ENCODE measurements at places on chromosomes 5 and 9. TPM values are rescaled to one million over a fixed set of nuclear protein-coding genes. Genes with fewer than 3 reads are reported as not detected.

DNA sequence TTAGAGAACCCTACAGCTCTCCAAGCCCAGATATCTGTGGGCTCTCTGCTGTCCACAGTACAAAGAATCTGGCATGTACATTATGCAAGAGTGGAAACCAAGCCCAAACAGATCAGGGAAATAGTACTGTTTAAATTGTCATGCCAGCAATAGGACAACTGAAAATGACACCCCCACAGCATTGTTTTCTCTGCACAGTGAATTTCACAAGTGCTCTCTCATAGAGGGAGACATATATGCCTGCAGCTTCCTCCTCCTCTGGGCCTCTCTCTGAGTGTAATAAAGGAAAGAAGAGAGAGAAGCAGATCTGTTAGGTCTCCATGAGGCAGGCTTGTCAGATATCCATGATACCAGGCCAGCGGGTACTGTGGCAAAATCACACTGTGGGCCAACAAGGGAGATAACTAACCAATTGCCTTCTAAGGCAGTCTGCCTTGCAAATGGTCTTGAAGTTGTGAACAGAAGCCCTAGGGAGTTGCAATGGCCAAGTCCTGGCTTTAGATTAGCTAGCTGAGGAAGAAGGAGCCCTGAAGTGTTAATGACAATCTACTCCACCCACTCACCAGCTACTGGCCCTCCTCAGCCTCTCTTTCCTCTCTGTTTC is 54.4 kb upstream of the JMY start:
- H3K36me3 ChIP-seq, result no peaks in the 10 kb centered on the region
- no peak overlapping the region for H3K4me3 ChIP-seq
- no peak overlapping the region for H3K27ac ChIP-seq
- no peaks in the 10 kb centered on the region for H3K4me1 ChIP-seq
- H3K27me3 ChIP-seq, result no peaks in the 10 kb centered on the region

- H3K4me1 ChIP-seq, result no peaks in the 10 kb centered on the region
- no peaks in the 10 kb centered on the region for H3K36me3 ChIP-seq
- peak; percentile 21 for DNase-seq
- H3K27ac ChIP-seq, result no peak overlapping the region
These were observed 6.7 kb downstream of the CCDC187 start for GRCh38 chr9:136297016-136297691.

DNA sequence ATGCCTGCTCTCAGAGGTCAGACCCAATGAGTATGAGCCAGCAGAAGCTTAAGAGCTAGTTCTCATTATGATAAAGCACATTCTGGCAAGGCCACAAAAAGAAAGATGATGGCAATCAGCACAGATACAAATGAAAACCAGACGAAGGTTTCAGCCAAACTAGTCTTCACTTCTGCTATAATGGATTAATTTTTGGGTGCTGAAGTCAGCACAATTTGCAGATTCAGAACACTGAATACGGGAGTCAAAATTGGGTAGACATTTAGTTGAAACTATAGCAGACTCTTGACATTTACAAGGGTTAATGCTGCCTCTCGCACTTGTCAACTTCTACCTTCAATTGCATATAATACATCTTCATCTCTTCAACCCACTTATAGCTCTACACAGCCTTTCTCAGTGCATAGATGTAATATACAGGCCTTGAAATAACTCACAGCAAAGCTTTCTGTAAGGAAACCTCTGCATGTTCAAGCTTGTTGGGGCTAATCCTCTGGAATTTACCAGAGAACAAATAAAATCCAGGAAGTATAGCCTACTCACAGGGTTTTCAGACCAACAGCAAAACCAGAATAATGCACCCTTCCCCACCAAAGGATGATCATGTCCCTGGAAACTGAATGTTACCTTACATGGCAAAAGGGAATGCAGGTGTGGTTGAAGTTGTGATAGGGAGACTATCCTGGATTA is 77.1 kb downstream of the BAAT start:
- H3K4me1 ChIP-seq, result no peaks in the 10 kb centered on the region
- H3K27ac ChIP-seq, result no peak overlapping the region
- no peaks in the 10 kb centered on the region for H3K36me3 ChIP-seq
- DNase-seq, result no peak
- H3K27me3 ChIP-seq, result no peaks in the 10 kb centered on the region

GRCh38 chr5:125413496-125414274 is 667.2 kb upstream of the ZNF608 start:
- no peak for DNase-seq
- peaks cover 18% of the 10 kb centered on the region for H3K4me1 ChIP-seq
- no peaks in the 10 kb centered on the region for H3K27me3 ChIP-seq

GRCh38 chr9:106861640-106862109 is 1.3 kb upstream of the ZNF462 start:
- H3K27me3 ChIP-seq, result no peaks in the 10 kb centered on the region
- peak overlapping the region; percentile 67 for H3K4me3 ChIP-seq
- H3K27ac ChIP-seq, result peak overlapping the region; percentile 89
- no peak for DNase-seq
- H3K36me3 ChIP-seq, result no peaks in the 10 kb centered on the region

DNA sequence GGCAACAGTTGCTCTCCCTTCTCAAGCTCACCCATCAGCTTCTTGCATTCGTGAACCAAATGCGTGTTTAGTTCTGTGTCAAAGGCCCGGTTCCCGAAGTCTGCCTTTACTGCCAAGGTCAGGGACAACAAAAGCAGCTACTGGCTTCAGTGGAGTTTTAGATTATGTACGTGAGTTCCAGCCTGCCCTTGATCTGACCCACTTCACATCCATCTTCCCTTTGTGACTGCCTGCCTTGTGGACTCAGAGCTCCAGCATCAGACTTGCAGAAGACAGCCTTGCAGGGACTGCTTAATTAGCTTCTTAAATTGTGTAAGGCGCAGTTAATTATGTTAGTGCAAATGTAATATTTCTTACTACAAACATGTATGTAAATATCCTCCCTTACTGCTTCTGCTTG is 774.7 kb upstream of the EDIL3 start:
- no peak overlapping the region for H3K27ac ChIP-seq
- DNase-seq, result no peak
- no peaks in the 10 kb centered on the region for H3K4me1 ChIP-seq
- H3K4me3 ChIP-seq, result no peak overlapping the region
- H3K27me3 ChIP-seq, result no peaks in the 10 kb centered on the region
- H3K36me3 ChIP-seq, result no peaks in the 10 kb centered on the region

- DNase-seq, result no peak
- H3K27me3 ChIP-seq, result no peaks in the 10 kb centered on the region
- no peaks in the 10 kb centered on the region for H3K4me1 ChIP-seq
- no peak overlapping the region for H3K27ac ChIP-seq
These were observed 169.4 kb downstream of the IRX2 start for GRCh38 chr5:2582106-2582505.

DNA sequence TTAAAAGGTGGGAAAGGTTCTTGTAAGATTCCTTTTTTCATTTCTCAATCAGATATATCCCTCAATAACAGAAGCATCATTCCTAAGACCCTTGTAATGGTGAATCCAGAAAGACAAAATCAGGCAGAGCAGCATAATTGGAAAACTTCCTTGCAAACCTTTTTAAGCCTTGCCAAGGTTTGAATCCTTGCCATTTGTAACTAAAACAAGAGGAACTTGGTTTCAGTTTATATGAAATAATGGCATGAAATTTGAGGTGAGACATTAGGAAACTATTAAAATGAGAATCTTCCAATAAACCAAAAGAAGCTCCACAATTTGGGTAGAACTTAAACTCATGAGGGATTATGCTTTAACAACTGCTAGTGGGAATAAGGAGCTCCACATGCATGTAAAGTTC is 384.7 kb upstream of the SMC2 start:
- H3K36me3 ChIP-seq, result no peaks in the 10 kb centered on the region
- no peaks in the 10 kb centered on the region for H3K4me1 ChIP-seq
- DNase-seq, result no peak
- no peaks in the 10 kb centered on the region for H3K27me3 ChIP-seq

DNA sequence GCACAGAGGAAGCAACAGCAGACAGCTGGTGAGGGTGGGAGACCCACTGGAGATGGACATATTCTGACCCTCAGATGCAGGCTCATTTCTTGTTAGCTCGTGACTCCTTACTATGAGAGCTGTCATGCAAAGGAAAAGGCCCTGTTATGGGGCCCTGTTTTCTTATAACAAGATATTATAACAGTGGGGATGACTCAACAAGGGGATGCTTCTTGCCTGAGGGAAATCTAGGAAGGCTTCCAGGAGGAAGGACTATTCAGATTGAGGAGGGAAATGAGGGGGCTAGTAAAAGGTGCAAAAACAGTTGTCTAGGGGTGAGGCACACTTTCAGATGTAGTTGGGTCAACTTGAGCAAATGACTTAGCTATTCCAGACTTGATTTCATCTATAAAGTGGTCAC is 83.0 kb downstream of the DAB2IP start:
- H3K36me3 ChIP-seq, result no peaks in the 10 kb centered on the region
- no peak for DNase-seq
- no peak overlapping the region for H3K27ac ChIP-seq

Gene PCDHA5
- 0.14 TPM for total RNA-seq

Gene CYSRT1
- 2.7 TPM for total RNA-seq

Gene IFNA13
- total RNA-seq, result not detected

Gene LCN6
- total RNA-seq, result 16.2 TPM

Data from prostate gland (tissue), 2 donors.